Neural progenitor cell (in vitro differentiated cells): ENCODE measurements at places on chromosomes 3 and 15. TPM values are rescaled to one million over a fixed set of nuclear protein-coding genes. Genes with fewer than 3 reads are reported as not detected.

DNA sequence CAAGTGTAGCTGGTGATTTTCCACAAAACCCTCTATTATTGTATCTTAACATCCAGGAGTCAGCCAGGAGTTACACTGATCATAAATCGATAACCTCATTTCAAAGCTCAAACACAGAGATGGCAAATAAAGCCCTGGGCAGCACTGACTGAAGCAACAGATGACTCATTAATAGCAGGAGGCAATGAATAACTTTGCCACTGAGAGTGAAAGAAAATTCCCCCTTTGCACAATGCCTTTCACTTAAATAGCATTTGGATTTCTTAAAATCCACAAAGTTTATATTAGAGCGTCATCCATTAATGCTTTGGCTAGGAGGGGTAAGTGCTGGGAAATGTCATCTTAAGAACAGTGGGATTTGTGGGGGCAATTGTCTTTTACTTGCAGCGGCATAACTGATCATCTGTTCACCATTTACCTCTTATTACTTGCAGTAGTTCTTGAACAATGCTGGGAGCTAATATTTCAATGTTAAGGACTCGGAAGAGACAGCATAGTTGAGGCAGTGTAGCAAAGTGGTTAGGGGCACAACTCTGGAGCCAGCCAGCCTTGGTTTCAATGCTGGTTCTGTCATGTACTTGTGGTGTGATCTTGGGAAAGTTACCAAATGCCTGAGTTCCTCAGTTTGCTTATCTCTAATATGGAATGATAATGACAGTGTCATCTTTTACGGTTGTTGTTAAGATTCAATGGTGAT is 630.4 kb upstream of the TBL1XR1 start:
- no peak for DNase-seq

DNA sequence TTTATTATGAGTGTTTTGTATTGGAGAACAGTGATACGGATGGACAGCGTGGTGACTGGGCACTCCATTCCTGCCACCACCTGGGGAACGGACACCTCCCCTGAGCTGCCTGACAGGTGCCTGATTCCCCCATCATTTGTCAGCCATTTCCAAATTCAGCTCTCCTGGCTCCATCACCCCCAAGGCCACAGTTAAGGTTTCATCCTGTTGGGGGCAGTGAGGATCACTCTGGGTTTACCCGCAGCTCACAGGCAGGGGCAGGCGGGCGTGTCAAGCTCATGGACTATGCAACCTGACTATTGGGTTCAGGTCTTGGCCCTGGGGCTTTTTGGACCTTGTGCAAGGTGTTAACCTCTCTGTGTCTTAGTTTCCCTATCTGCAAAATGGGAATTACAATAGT is 76.3 kb downstream of the RAB11A start:
- DNase-seq, result no peak

DNA sequence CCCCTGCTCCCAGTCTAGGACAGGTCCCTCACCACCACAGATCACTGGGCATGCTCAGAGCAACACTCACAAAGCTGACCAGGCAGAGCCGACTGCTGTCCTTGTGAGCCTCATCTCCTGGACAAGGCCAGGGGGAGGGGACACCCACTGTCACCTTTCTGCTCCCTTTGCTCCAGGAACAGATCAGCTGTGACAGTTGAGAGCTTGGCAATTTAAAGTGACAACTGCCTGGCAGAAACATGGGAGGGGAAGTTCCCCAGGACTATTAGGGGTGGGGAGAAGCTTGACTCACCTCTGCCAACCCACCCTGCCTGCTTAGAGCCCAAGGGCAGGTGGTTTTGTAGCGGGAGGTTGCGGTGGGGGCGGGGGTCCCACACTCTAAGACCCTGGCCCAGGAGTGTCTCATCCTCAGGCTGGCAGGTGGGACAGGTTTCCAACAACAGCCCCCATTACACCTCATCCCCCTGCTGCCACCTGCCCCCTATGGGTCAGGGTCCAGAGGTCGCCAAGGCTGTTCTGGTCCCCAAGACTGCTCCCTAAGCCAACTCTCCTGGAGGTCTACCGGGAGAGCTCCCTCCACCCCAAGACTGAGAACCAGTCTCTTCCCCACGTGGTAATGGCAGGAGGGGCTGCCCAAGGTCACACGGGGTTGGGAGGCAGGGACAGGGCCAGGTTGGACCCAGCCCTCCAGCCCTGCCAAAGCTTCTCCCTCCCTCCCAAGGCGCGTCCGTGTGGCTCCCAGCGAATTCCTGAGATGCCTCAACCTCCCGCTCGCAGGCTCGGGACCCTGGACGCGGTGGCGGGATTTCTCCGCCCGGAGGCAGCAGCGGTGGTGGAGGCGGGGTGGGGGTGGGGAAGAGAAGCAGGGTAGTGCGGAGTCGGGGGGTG is 80.4 kb downstream of the IQSEC1 start:
- peak; percentile 91 for DNase-seq

LEO1 gene
- 26.6 and 43.9 TPM in 2 replicates for total RNA-seq

DNA sequence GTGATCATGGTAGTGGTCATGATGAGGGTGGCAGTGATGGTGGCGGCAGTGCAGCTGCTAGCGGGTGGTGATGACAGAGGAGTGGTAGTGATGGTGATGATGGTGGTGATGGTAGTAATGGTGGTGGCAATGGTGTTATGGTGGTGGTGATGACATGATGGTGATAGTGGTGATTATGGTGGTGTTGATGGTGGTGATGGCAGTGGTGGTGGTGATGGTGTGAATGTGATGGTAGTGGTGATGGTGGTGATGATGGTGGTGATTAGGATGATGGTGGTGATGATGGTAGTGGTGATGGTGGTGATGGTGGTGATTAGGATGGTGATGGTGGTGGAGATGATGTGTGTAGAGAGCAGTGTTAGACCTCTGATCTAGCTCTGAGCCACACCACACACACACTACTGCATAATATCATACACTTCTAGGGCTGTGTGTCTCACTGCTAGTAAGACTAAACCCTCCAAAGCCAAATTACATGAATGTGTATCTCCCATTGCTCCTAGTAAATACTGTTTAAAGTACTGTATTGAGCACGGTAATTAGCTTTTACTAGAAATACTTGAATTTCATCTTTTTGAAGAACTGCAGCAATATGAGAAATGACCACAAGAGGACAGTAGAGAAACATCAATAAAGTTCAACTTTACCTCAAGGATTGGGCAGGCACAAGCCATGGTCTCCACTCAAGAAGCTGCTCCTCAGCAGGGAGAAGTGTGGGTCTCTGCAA is 28.8 kb downstream of the TMED3 start:
- peak; percentile 53 for DNase-seq

- no peak for DNase-seq
These were observed 588.3 kb upstream of the LMCD1 start for GRCh38 chr3:7913283-7913682.

CLDN1 gene
- total RNA-seq, result 0.24 and 0.34 TPM in 2 replicates

DNA sequence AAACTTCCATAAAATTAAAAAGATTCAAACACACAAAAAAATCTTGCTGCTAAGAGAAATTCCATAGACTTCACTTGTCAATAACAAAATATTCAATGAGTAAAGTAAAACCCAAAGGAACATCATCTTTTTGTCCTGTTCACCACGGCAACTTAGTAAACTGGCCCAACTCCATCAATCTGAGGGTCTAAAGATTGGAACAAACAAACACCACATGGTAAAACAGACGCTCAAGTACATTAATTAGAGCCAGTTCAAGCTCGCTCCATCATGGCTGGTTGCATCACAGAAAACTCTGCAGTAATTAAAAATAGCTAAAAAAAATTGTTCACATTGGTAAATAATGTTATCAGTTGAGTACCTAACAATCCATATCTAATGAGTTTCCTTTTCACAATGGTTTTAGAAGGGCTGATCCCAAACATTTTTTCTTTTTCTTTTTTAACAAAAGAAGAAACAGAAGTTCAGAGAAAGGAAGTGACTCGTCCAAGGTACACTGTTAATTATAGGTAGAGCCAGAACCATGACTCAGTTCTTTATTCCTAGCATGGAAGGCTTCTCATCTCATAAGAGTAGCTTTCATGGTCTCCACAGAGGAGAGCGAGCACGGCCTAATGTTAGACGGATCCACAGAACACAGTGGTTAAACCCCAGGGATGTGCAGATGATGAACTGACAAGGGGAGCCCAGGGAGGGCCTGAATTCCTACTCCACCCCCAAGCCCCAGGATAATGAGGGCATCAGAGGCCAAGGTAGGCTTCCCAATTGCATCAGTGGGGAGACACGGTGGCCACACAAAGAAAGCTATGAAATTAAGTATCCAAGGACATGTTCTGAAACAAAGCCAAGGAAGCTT is 79.2 kb upstream of the ARHGEF3 start:
- no peak for DNase-seq

DNA sequence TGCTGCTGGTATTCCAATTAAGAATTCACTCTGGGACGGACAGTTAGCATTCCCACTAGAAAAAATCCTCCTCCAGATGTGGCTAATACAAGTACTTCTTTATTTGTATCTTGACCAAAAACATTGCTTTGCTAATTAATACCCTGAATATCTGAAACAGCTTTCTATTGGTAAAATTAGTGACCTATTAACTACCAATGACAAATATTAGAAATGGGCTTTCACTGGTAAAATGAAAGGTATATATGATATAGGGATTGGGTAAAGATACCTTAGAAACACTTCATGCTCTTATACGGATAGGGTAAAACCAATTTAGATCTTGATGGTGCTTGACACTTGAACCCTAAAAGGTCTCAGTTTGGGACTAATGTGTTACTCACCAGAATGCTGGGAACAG is 52.3 kb downstream of the CRTAP start:
- DNase-seq, result no peak

DNA sequence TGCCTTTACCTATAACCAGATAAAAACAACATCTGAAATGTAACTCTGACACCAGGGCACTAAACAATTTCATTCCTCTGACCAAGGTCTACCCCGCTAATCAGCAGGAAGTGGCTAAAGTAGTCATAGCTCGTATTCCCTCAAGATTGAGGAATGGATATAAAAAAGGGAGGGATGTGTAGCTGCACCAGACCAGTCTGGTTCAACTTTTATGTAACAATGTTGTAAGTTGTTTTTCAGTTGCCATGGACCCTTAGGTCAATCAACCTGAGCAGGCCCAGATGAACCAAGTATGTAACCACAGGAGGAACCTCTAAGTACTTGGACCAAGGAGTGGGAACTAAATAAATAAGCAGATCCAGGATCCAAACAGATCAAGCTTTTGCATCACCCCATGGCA is 28.4 kb upstream of the IFT57 start:
- no peak for DNase-seq

DNA sequence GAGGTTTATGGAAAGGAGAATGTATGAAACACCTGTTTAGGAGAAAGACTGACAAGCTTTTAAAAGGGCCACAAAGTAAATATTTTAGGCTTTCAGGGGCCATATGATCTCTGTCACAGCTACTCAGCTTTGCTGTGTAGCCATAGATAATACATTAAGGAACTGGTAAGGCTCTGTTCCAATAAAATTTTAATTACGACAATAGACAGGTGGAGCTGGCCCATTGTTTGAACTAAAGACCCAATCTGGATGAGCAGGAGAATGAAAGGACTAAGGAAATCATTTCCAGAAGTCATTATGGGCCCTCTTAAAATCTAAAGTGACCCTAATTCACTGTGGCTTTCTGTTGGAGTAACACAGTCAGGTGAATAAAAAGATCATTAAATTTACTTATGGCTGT is 48.5 kb upstream of the SLC12A8 start:
- DNase-seq, result no peak

DNA sequence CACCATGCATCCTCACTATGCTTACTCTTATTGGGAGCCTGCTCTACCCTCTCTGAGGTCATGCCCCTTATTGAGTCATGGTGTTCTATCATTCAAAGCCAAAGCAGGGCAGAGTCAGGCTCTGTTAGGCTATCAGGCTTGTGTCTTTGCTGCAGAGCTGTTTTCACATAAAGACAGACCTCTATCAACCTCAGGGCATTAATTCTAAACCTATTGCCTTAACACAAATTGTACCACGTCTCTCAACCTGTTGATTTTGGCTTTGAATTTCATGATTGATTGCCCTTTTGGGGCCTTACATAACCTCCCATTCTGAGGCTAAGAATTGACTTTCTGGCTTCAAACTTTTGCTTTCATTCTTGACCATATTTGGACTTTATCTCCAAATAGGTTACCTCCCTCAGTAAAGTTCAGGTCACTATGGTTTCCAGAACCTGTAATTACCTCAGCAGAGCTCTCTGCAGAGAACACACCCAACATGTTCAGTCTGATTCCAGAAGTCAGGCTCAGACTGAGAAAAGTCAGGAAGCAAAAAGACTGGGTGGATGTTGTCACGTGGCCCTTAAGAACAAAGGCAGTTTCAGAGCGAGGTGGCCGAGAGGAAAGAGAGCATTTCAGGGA is 221.4 kb upstream of the NANOGP8 start:
- no peak for DNase-seq

ABCC5 gene
- total RNA-seq, result 34.0 and 38.7 TPM in 2 replicates

CIB2 gene
- 40.6 and 52.0 TPM in 2 replicates for total RNA-seq

- no peak for DNase-seq
These were observed 229.4 kb downstream of the CD47 start for GRCh38 chr3:107861422-107861821.

GOLGB1 gene
- 35.2 and 52.5 TPM in 2 replicates for total RNA-seq

- no peak for DNase-seq
These were observed 41.9 kb downstream of the FAM43A start for GRCh38 chr3:194727435-194728128.

ADAMTS7 gene
- 19.2 and 56.6 TPM in 2 replicates for total RNA-seq

ADCY5 gene
- 1.0 and 1.6 TPM in 2 replicates for total RNA-seq

DNA sequence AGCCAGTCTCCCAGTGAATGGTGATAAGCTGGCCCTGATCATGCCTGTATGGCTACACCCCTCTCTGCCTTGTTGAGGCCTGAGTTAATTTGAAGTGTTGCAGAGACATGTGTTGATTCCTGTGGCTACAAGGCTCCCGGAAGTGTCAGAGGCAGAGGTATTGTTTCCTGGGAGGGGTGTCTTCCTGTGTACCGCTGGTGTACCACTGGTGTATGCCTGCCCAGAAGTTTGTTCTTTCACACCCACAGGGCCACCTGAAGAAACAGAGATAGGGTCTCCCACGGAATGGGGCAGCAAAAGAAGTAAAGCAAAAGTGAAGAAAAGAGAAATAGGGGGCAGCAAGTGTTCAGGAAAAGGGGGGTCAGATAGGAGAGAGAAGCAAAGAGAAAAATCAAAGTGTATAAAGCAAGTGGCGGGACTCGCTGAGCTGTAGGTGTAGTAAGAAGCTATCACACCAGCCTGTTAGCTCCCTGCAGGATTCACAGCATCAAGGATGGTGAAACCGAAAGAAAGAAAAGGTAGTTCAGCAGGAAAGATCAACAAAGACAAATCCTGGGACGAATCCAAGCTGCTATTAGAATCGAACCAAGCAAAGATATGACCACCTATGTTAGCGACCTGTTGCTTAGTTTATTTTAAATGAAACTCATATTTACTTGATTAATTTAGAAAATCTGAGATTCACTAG is 36.6 kb upstream of the CD47 start:
- peak; percentile 5 for DNase-seq

- DNase-seq, result peak; percentile 38
These were observed 6.3 kb downstream of the CHAC1 start for GRCh38 chr15:40959331-40960141.
